ENCODE measurements at places on chromosomes 7 and 10. TPM values are rescaled to one million over a fixed set of nuclear protein-coding genes. Genes with fewer than 3 reads are reported as not detected.

DNA sequence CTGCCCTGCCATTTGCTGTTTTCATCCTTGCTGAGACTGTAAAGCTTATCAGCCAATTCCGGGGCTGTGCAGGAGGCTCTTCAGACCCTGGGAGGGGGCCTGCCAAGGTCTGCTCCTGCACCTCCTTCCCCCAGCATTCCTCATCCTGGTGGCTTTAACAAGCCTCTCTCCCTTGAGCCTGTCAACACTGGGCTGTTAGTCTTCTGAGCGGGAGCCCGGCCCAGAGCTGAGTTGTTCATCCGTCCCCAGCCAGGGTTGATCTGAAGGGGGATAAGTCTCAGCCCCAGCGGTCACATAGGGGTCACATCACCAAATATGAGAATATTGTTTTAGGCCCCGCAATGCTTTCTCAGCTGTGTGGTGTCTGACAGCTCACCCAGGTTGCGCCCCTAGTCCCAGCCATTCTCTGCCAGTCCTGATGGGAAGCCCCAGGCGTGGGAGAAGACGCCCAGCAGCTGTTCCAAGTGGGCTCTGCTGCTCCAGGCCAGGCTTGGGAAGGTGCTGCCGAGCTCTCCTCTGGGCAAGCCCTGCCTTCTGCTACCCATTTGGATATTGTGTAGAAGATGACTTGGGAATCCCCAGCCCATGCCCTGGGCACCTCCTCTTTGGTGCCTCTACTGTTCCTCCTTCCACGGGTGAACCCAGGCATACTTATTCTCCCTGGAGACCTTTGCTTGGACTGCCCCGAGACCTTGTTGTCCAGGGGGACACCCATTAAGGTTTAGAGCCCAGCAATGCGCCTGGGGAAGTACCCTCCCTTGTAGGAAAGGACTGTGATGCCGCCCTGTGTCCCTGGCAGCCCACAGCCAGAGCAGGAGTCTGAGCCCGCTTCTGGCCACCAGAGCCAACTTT lies 23.5 kb upstream of the TRIM8 start:
- no peaks in the 10 kb centered on the region for H3K4me1 ChIP-seq
- H3K4me3 ChIP-seq, result no peak overlapping the region
- no peak overlapping the region for H3K27ac ChIP-seq
- DNase-seq, result no peak
- H3K36me3 ChIP-seq, result no peaks in the 10 kb centered on the region

The MOGAT3 gene
- total RNA-seq, result not detected

The CACNA2D1 gene
- 3.2 TPM for total RNA-seq

DNA sequence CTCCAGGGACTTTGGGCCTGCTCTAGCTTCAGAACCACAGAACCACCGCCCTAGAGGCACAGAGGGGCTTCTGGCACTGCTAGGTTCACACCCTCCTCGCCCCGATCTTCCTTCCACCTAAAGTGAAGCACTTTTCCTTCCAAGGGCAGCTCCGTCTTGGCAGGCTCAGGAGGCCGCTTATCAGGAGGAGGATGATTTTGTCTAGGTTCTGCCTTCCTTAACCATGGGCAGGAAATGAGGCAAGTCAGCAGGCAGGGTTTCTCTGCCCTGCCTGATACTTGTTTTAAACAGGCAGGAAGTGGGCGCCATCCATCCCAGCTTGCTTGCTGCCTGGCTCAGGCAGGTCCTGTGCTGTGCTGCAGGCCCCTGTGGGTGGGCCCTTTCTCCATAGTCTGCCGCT lies 8.3 kb upstream of the ATP6V0E2 start:
- H3K4me3 ChIP-seq, result no peak overlapping the region
- no peaks in the 10 kb centered on the region for H3K4me1 ChIP-seq
- H3K36me3 ChIP-seq, result no peaks in the 10 kb centered on the region
- H3K27ac ChIP-seq, result no peak overlapping the region

The CNPY1 gene
- total RNA-seq, result not detected

- no peaks in the 10 kb centered on the region for H3K27me3 ChIP-seq
- H3K4me1 ChIP-seq, result no peaks in the 10 kb centered on the region
- H3K27ac ChIP-seq, result no peak overlapping the region
- DNase-seq, result no peak
- H3K4me3 ChIP-seq, result no peak overlapping the region
These were observed 252.6 kb downstream of the SORCS3 start for GRCh38 chr10:104893701-104894100.

DNA sequence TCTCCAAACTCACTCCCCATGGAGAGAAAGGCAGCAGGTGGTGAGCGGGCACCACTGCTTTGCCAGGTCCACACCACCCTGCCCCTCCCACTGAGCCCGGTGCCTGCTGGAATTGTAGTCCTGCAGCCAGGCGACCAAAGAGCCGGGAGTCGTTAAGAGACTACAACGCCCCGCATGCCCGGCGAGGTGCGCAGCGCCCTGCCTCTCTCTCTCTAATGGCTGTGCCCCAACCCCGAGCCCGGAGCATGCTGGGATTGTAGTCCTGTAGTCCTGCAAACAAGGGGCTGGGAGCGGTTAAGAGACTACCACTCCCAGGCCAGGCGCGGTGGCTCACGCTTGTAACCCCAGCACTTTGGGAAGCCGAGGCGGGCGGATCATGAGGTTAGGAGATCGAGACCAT lies 8.1 kb upstream of the ZNF727 start:
- no peak overlapping the region for H3K4me3 ChIP-seq

DNA sequence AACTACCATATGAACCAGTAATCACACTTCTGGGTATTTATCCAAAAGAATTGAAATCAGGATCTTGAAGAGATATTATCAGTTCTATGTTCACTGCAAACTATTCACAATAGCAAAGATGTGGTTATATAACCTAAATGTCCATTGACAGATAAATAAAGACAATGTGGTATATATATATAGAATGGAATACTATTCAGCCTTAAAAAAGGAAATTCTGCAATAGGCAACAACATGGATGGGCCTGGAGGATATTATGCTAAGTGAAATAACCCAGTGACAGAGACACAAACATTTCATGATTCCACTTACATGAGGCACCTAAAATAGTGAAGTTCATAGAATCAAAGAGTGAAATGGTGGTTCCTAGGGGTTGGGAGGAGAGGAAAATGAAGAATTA lies 90.6 kb upstream of the CDK1 start:
- no peak for DNase-seq
- H3K27me3 ChIP-seq, result no peaks in the 10 kb centered on the region
- H3K4me1 ChIP-seq, result no peaks in the 10 kb centered on the region
- no peak overlapping the region for H3K27ac ChIP-seq

DNA sequence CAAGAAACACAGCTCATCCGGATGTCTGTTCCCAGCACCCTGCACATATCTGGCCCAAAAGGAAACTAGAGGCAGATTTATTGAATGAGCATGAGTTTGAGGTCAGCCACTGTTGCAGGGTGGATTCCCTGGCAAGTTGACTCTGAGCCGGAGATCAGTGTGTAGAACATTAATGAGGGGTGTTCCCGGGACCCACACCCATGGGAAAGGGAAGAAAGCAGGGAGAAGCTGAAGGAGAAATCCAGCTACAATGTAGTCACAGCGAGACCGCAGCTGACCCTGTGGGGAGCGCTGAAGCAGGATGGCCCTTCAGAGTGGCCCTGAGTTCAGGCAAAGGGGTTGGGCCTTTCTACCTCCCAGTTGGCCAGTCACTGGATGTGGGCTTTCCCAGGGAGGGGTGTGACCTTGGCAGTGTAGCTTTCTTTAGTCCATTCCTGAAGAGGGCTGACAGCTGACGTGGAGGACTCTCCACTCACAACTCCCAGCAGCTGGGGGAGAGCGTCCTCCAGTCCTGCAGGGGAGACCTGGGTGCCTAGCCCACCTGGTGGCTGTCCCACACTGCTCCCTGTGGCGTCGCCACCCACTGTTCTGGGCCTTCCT lies 324.2 kb upstream of the ZMIZ1 start:
- DNase-seq, result no peak
- no peak overlapping the region for H3K27ac ChIP-seq
- no peaks in the 10 kb centered on the region for H3K36me3 ChIP-seq

GRCh38 chr10:43863859-43864591 lies 215.3 kb upstream of the ZNF32 start:
- H3K27ac ChIP-seq, result no peak overlapping the region
- peak; percentile 61 for DNase-seq
- no peak overlapping the region for H3K4me3 ChIP-seq
- H3K27me3 ChIP-seq, result peaks cover 14% of the 10 kb centered on the region

DNA sequence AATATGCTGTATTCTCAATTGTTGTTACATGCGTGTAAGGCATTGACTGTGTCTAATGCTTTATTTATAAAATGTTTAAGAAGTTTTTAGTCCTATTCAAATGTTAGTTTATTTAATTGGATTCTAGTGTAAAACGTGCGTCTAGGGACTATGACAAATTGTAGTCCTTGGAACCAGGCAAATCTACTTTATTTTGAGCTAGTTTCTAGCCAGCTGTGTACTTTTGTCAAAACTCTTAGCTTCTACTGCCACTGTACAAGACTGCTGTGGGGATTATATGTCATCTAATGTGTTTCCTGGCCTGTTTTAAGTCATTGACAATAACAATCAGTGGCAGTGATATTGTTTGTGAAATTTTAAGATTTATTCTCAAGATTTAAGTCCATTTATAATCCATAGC lies 220.5 kb upstream of the SEMA3D start:
- no peaks in the 10 kb centered on the region for H3K4me1 ChIP-seq
- H3K36me3 ChIP-seq, result no peaks in the 10 kb centered on the region
- H3K4me3 ChIP-seq, result no peak overlapping the region
- DNase-seq, result no peak
- no peaks in the 10 kb centered on the region for H3K27me3 ChIP-seq
- H3K27ac ChIP-seq, result no peak overlapping the region

DNA sequence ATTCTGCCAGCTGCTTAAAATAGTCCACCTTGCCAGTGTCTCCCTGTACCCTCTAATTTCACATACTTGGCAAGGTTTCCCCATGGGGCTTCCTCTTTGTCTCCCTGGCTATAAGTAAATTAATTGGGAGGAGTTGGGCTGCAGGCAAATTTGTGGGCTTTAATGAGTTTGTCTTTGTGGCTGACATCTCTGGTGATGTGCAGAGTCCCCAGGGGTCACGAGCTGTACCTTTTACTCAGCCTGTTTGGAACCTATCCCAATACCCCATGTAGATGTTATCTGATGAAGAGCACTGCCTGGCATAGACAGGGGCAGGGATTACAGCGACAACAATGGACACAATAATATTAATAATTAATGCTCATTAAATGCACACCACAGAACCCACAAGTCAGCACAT lies 132.5 kb downstream of the SLIT1 start:
- H3K4me1 ChIP-seq, result no peaks in the 10 kb centered on the region
- H3K36me3 ChIP-seq, result no peaks in the 10 kb centered on the region
- H3K27me3 ChIP-seq, result no peaks in the 10 kb centered on the region
- H3K4me3 ChIP-seq, result no peak overlapping the region

The FKBP6 gene
- not detected for total RNA-seq

The MACC1 gene
- 48.4 TPM for total RNA-seq

- H3K27ac ChIP-seq, result no peak overlapping the region
- no peak for DNase-seq
- no peaks in the 10 kb centered on the region for H3K36me3 ChIP-seq
- no peak overlapping the region for H3K4me3 ChIP-seq
- peaks cover 98% of the 10 kb centered on the region for H3K27me3 ChIP-seq
- no peaks in the 10 kb centered on the region for H3K4me1 ChIP-seq
These were observed 116.9 kb downstream of the WDR37 start for GRCh38 chr10:1173091-1173490.

The OPN4 gene
- total RNA-seq, result 0.23 TPM

DNA sequence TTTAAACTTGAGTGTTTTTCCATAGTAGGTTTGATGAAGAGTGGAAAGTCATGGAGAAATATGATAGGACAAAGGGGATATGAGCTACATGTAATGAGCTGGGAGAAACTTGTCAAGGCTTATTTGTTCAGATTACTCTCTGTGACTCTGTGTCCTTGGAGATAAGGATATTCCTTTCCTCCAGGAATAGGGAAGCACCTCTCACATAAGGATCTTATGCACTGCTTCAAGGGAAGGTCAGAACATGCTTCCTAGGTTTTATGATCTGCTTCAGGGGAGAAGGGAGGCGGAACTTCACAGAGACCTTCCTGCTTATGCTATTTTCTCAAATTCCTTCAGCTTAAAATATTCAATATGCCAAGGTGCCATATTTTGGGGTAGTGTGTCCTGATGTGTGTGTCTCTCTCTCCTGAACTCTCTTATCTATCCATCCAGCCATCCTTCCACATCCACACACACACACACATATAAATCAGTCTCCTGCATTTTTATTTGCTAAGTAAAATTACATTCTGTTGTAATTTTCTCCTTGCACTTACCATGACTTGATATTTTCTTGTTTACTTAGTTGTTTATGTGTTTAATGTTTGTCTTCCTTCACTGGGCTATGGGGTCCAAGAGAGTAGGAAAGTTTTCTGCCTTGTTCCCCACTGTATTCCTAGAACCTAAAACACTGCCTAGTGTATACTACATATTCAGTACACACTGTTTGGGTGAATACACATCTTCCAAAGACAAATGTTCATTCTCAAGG lies 26.4 kb downstream of the ARL4A start:
- no peak overlapping the region for H3K4me3 ChIP-seq
- H3K27ac ChIP-seq, result no peak overlapping the region
- H3K27me3 ChIP-seq, result no peaks in the 10 kb centered on the region
- H3K4me1 ChIP-seq, result peaks cover 7% of the 10 kb centered on the region
- DNase-seq, result no peak

DNA sequence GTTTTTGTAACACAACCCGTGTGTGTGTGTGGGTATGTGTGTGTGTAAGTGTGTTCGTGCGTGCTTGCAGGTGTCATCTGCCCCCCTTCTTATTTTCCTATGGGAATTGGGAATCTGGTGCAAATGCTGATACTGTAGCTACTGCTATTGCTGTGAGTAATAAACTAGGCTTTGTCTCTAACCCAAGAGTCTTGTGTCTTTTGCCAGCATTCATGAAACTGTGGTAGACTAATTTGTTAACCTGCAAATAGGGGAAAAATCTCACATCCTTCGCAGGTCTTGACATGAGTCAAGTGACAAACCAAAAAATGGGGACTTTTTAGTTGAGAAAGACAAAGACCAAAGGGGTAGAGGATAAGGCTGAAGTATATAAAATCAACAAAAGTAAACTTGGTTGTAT lies 57.9 kb upstream of the FAM133B start:
- no peak for DNase-seq
- no peak overlapping the region for H3K27ac ChIP-seq
- no peak overlapping the region for H3K4me3 ChIP-seq
- H3K36me3 ChIP-seq, result no peaks in the 10 kb centered on the region
- peaks cover 31% of the 10 kb centered on the region for H3K4me1 ChIP-seq

The RNF32 gene
- 2.7 TPM for total RNA-seq
